ENCODE measurements at places on chromosomes 3 and 15. TPM values are rescaled to one million over a fixed set of nuclear protein-coding genes. Genes with fewer than 3 reads are reported as not detected.
A peak's percentile ranks its signal among the peaks of the same experiment; 100 is the strongest.

GRCh38 chr3:123602325-123602724, 17.5 kb upstream of the HACD2 start:
- no peak for DNase-seq

- no peak for DNase-seq
These were observed 33.4 kb upstream of the ZNF609 start for GRCh38 chr15:64426845-64427465.

DNA sequence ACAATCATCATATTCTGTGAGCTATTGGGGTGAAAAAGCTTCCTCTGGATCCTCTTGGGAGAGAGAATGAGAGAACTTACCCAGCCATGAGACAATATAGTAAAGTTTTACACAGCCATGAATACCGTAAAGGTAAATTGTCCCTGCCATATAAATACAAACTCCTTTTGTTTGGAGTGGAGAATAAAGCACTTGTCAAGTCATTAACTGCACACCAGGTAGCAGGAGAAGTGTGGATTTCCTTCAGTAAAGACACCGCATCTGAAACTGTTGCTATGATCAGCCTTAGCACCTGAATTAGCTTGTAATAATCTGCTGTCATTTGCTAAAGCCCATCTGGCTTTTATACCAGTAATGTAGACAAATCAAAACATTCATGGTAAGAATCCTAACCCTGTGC, 336.6 kb upstream of the SLCO3A1 start:
- no peak for DNase-seq

The NR1I2 gene
- 0.25 TPM for polyA plus RNA-seq

GRCh38 chr3:194946091-194946490, 260.4 kb downstream of the FAM43A start:
- DNase-seq = no peak

- no peak for DNase-seq
These were observed 170.3 kb downstream of the CHDH start for GRCh38 chr3:53675942-53676341.

- no peak for DNase-seq
These were observed 33.2 kb downstream of the RAB27A start for GRCh38 chr15:55256281-55257011.

The CAPN3 gene
- polyA plus RNA-seq = 536 TPM

DNA sequence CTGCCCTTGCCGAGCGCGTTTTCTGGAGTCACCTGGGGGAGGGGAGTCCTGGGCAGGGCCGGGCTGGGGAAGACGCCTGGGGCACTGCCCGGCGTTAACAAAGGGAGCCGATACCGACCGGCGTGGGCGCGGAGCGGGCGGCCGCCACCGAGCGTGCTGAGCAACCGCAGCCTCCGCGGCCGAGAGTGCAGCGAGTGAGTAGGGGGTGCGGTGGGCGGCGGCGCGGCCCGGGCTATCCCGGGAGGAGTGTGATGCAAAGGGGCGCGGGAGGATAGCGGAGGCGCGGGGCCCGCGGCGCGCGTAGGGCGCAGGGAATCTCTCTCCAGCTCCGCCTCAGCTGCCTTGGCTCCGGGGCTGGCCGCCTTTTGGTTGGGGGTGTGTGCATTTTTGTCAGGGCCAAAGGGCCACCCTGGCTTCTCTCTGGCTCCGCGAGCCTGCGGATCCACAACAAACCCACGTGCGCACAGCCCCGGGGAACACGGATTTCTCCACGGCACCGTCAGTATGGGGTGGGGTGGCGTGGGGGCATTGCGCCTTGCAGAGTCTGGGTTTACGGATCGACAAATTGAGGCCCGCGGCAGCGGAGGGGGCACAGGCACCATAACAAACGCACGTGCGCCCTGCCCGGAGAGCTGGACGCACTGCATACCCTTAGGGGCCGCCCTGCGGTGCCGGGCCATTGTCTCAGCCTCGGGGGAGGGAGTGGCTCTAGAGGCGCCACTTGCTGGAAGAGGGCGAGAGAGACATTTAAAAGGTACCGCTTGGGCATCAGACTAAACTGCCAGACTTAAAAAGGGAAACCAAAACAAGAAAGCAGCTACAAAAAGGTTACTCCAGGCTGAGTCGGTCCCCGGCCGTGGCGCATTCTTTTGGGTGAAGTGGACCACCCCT, 560 bp downstream of the ST6GAL1 start:
- peak; percentile 34 for DNase-seq

GRCh38 chr3:120332646-120333045, 16.5 kb downstream of the LRRC58 start:
- no peak for DNase-seq

Data from muscle of arm (tissue), 14 donors.